ENCODE measurements at places on chromosomes 4 and X.

- no peak for DNase-seq
Observed at GRCh38 chr4:141524116-141524515, 112.3 kb upstream of the IL15 start.

DNA sequence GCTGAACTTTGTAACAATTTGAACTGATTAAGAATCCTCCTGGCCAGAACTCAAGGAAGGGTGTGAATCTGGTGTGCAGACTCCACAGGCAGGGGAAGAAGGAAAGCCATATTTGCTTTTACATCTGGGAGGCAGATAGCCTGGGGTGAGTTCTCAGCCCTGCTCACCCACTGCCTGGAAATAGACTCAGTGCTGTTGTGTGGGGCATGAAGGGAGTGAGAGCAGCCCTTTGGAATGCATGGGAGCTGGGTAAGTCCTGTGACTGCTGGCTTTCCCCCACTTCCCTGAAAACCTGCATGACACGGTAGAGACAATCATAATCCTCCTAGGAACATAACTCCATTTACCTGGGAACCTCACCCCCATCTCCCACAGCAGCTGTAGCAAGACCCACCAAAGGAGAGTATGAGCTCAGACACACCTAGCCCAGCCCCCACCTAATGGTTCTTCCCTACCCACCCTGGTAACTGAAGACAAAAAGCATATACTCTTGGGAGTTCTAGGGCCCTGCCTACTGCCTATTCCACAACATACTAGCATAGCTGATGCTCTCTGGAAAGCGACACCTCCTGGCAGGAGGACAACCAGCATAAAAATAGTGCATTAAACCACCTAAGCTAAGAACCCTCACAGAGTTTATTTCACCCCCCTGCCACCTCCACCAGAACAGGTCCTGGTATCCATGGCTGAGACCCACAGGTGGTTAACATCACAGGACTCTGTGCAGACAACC lies 59.3 kb upstream of the UBQLN2 start:
- DNase-seq: no peak

DNA sequence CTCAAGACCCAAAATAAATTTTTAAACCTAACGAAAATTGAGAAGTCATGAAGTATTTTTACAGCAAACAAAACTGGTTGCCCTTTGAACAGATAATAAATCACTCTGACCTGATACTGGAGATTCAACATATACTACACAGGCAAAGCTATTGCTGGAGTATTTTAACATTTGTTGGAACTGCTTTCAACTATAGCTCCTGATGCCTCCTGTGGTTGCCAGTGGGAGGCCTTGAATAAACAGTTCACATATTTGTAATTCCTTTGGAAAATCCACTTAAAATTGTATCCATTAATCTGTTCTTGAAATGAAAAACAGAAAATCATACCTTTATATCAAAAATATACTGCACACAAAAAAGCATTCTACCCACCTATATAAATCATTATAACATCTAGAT lies 605.1 kb downstream of the KCTD8 start:
- no peak for DNase-seq

DNA sequence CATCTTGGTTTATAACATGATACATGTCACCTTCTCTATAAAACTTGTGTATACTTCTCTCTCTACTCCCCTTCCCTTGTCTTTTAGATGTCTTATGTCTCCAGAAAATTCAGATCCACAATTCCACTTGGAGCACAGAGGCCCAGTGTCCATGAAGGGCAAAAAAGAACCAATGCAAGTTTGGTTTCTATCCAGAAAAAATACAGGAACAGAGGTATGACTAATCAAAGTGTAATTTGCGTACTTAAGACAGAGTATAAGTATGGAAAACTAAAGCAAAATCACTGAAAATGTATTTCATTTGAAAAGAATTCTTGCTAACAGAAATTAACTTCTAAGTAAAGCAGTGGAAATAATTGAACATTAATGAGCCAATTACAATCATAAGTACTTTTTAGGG lies 46.2 kb downstream of the GUCY1B1 start:
- no peak for DNase-seq

DNA sequence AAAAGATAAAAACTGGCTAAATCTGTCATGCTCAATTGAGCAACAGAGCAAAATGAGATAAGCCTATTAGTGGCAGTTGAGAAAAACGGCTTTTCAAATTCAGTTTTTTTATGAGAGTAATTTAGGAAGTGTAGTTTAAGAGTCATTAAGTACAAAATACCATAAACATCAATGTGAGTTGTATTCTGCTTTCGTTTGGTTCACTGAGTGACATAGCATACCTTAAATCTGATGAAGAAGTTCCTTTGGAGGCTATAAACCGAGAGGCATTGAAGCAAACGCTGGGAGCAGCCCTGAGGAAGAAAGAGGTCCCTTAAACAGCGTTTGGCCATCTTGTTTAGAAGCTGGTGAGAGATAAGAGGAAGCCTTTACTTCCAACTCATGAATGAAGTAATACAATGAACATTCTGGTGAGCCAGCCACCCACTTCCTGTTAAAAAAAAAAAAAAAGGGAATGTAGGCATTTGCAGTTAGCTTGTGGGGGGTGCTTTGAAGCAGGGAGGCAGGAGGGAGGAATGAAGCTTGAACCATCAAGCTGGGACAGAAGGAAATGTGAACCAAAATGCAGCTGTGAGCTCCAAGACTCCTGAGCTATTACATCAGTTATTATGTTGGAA lies 132.3 kb downstream of the ZNF330 start:
- DNase-seq: no peak

GRCh38 chr4:124486423-124486822 lies 226.1 kb downstream of the ANKRD50 start:
- no peak for DNase-seq

DNA sequence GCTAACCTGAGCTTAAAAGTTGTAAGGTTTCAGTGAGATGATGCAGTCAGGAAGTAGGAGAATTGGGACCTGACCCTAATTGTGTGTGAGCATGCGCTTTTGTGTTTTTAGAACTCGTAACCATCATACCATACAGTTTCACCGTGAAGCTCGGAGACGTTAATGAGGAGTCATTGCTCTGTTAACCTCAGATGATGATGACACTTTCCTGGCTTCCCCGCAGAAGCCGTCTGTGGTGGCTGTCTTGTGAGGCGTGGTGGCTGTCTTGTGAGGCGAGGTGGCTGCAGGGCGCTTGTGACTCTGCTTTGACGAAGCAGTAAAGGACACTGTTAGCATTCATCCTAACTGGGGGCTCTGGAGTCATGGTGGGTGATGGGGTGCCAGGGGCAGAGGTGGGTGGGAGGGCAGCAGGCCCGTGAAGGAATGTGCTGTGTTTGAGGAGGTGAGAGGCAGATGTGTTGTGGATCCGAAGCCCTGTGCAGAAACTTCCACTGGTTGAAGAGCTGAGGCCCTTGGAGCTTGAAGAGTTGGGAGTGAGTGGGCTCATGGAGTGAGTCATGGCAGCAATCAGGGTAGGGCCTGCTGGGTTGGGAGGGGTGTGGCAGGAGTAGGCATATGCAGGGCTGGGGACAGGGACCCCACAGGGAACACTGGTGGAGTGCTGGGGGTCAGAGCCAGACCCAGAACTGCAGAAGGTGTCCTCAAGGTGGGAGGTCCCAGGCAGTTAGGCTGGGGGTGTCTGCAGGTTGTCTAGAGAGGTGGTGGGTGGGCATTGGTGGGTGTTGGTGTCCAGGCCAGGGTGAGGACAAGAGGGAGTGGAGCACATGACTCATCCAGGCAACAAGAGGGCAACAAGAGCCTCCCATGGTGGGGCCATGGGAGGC lies 57.4 kb downstream of the NSD2 start:
- DNase-seq: no peak

DNA sequence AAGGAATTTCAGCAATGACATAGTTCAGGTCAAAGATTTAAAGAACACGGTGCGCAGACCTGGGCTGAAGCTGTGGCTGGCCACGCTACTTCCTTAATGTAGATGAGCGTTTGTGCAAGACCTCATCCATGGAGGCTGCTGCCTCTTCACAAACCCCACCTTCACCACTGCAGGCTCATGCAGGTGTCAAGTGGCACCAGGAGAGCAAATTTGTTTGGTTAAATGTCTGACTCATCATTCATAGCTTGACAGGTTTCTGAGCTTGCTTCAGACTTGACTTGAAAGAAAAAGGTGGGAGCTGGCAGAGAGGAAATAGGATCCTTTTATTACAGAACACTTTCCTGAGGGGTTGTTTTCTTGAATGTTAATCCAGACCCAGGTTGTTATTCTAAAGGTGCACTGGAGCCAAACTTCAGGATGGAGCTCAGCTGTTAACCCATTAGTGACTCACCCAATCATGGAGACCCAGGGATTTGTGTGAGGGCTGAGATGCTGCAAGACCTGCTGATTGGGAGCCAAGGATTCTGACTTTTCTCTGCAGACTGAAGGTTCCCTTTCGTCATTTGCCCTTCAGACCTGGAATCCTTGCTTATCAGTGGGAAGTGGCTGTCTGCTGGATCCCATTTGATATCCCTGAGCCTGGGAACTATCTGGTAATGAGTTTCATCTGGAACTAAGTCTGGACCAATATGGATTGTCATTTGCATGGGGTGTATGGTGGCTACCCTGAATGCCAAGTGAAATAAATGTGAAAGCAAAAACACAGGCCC lies 315.3 kb downstream of the PTTG2 start:
- no peak for DNase-seq

- no peak for DNase-seq
Observed at GRCh38 chr4:74618166-74618565, 173.2 kb downstream of the AREG start.

- no peak for DNase-seq
Observed at GRCh38 chrX:144801786-144802185, 445.5 kb upstream of the SPANXN1 start.

DNA sequence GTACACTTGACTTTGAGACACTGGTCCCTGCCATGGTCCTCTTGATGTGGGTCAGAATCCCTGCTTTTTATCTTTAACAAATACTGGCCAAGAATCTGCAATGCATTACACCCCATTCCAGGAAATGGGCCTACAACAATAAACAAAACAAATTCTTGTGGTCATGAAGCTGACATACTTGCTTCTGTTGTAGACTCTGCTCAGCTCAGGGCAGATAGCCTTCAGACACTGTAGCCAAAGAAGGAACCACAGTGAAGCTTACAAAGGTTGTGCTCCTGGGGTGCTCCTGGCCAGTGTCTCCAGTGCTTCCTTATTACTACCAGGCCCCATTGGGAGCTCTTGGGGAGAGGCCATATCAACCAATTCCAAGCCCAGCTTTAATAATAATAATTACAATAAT lies 21.8 kb downstream of the KIAA1210 start:
- DNase-seq: no peak

DNA sequence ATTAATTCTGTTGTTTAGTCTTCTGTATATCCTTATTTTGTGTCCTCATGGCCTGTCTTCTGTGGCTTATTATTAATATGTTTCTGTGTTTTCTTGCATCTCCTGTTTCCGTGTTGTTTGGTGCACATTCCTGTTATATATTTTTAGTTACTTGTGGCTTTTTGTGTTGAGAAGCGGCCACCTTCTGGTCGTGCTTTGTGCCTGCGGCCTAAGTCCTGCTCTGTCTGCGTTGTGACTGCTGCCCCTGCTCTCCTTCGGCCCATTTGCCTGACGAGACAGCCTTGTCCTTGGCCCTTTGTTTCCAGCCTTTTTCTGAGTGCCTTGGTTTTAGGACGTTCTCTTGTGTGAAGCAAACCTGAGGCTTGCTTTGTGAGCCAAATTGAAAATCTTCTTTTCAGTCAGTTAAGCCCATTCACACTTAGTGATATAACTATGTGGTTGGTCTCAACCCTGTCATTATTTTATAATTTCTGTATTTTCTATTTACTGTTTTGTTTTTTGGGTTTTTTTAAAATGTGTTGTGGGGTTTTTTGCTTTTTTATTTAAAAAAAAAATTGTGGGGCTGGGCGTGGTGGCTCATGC lies 43.8 kb downstream of the TNIP2 start:
- no peak for DNase-seq

GRCh38 chr4:139971111-139971510 lies 182.9 kb downstream of the MAML3 start:
- DNase-seq: no peak

DNA sequence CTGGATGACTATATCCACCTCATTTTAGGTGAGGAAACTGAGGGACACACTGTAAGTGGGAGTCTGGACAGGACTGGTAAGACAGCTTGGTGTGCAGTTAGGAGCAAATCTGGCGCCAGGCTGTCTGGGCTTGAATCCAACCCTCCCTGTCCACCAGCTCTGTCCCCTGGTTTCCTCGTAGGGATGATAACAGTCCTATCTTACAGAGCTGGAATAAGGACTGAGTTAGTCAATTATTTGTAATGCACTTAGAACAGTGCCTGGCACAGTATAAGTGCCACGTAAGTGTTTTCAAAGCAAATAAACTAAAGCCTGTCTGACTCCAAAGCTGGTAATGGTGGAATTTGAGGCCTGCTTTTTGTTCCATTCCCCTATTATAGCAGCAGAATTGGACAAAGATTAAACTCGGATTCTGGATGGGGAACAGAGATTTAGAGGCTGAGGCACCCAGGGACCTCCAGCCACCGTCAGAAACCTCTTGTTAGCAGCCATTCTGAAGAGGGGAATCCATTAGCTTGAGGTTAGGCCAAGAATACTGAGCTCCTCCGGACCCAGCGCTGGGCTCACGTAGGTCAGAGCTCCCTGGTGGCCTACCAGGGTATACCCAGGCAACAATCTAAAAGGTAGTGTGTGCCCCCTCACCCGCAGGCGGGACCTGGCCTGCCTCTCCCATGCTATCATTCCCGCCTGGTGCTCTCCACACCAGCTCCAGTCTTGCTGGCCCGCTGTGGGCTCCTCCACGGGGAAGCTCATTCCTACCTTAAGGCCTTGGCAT lies 102.1 kb downstream of the UCHL1 start:
- no peak for DNase-seq

GRCh38 chrX:140765043-140765784 lies 55.7 kb downstream of the LINC00632 start:
- no peak for DNase-seq

DNA sequence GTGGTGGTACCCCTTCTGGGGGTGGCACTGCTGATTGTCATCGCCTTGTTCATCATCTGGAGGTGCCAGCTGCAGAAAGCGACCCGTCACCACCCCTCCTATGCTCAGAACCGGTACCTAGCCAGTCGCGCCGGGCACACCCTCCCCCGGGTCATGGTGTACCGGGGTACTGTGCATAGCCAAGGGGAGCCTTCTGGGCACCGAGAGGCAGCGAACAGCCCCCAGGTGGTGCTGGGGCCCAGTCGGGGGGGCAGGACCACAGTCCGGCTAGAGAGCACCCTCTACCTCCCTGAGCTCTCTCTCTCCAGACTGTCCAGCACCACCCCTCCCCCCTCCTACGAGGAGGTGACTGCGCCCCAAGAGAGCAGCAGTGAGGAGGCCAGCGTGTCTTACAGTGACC lies 5.3 kb downstream of the PRRG3 start:
- no peak for DNase-seq

DNA sequence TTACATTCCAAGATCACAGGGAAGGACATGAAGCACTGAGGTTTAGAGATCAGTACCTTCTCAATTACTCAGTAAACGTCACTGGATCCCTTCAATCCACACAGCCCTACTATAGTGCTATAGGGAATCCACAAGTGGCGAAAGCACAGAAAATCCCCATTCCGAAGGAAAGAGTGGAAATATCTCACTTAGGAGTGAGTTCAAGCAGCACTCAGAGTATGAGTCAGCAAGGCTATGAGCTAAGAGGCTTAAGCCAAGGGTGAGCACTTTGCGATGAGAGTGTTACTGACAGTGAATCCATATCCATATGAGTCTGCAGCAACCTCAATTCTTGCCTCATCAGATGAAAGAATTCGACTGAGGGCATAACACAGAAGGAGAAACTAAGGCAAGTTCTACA lies 165.1 kb downstream of the VSIG4 start:
- DNase-seq: no peak

Data from activated T-cell treated with anti-CD3 and anti-CD28 coated beads for 4 hours (primary cell).